ENCODE measurements at places on chromosomes 12 and 14. TPM values are rescaled to one million over a fixed set of nuclear protein-coding genes. Genes with fewer than 3 reads are reported as not detected.

- DNase-seq, result no peak
Observed at GRCh38 chr12:46159309-46159901, 109.4 kb downstream of the SLC38A1 start.

WNT1 gene
- not detected for total RNA-seq

DNA sequence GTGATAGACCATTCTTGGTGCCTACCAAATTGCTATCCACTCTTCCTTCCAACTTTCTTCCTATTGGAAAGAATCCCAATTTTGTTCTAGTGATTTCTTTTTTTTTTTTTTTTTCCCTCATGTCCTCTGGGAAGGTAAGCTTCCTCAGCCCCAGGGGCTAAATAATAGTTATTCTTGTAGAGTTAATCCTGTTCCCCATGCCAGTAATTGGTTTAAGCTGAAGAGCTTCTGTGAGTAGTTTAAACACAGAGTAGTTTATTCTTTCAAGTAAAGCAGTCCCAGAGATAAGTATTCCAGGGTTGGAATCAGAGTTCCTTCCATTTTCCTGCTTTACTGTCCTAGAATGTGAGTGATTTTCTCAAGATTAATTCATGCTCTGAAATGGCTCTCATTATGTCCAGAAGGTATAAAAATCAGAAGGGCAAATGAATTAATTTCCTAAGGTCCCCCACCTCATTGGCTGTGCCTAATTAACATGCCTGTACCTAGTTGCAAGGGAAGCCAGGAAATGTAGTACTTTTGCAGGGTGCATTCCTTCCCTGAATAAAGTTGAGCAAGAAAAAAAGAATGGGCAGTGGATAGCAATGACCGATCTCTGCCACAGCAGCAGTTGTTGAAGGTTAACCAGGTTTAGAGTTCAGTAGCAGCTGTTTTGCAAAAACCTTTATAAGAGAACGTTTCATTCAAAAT lies 97.8 kb downstream of the PLEKHA5 start:
- no peak for DNase-seq

C1RL gene
- 71.9 TPM for total RNA-seq

SLCO1A2 gene
- total RNA-seq, result under 0.01 TPM

CCDC175 gene
- 0.54 TPM for total RNA-seq

TSHR gene
- not detected for total RNA-seq

LHX5 gene
- total RNA-seq, result not detected

MEG3 gene
- total RNA-seq, result 22.4 TPM

DNA sequence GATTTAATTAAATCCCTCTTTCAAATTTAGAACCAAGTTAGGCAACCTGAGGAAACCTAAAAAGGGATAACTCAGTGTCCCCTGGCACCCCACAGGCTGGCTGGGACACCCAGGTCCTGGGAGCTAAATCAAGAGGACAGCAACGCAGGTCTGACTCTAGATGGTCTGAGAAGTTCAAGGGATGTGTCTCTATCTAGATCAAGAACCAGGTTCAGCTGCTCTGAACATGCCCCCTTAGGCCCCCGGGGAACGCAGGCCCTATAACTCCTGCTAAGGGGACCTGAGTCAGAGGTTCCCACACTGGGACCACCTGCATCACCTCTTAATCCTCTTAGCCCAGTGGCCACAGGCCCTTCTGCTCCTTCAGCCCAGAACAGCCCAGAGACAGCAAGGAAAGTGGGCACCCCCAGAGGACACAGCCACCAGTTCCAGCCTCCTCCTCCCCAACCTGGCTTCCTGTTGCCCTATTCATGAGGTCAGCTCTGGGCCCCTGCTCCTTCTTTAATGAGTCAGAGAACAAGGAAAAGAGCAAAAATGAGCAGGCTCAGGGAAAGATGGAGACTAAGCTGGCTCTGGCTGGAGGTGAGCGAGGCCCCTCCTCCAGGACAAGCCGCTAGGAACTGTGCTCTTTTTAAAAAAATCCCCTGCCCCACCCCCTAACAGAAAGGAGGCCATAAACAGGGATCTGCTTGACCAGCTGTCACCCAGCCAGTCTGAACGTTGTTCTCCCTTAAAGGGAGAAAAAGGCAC lies 10.8 kb downstream of the PITPNM2 start:
- no peak for DNase-seq

- no peak for DNase-seq
Observed at GRCh38 chr14:21098076-21098891, at the start of gene ZNF219. Gene ZNF219 (minus strand): TSS chr14:21098655. CDS start chr14:21093591, 5,064 bp downstream.

SRRM4 gene
- total RNA-seq, result under 0.01 TPM

PCED1B gene
- total RNA-seq, result 0.54 TPM

SPRYD4 gene
- total RNA-seq, result 4.0 TPM

FAM186B gene
- 0.27 TPM for total RNA-seq

ARL1 gene
- total RNA-seq, result 15.3 TPM

DNA sequence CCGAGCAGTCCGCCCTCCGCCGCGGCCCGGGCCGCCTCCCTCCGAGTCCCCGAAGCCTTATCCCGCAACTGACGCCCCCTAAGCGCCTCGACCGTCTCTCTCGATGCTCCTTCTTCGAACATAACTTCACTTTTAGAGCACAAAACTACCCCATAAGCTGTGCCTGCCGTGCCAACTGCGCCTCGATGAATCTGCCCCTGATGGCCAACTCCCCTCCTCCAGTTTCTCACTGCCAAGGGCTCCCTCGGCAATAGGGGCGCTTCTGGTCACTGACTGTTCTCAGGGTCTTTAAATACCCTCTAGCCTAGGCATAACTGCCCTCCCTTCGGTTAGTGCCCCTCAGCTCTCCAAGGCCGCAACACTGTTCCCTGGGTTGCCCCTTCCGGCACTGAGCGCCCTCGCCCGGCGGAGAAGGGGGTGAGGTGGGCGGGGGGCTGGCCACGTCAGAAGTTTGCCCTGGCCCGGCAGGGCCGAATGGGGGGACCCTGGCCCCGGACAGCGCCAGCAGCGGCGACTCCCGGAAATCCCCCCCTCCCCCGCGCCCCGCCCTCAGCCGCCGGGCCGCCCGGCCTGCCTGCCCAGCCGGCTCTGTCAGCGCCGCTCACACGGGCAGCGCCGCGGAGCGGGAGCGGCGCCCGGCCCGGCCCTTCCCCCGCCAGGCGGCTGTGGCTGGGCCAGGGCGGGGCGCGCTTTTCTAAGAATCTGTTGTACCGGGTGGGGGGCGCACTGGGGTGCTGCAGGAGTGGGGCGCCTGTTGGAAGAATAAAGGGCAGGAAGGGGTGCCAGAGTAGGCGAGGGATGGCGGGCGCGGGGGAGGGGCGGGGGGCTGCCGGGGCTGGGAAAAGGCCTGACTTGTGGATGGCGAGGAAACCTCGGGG lies 10.6 kb downstream of the RARG start:
- peak; percentile 58 for DNase-seq

RPGRIP1 gene
- total RNA-seq, result under 0.01 TPM

DNA sequence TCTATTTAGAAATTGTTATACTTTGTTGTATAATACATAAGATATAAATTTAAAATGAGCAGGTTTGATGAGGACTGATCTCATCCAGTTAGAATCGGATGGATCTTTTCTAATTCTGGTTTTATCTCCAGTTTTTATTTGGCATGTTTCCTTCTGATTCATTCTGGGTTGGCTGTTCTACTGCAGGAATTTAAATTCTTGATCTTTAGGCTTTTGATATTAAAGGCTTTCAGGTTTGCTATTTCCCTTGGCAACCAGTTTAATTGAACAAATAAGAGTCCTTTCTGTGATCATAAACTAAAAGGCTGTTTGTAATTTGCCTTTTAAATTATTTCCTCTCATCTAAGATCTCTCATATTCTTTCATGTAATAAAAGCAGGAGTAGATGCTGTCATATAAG lies 83.4 kb downstream of the PDE6H start:
- DNase-seq, result no peak

DNA sequence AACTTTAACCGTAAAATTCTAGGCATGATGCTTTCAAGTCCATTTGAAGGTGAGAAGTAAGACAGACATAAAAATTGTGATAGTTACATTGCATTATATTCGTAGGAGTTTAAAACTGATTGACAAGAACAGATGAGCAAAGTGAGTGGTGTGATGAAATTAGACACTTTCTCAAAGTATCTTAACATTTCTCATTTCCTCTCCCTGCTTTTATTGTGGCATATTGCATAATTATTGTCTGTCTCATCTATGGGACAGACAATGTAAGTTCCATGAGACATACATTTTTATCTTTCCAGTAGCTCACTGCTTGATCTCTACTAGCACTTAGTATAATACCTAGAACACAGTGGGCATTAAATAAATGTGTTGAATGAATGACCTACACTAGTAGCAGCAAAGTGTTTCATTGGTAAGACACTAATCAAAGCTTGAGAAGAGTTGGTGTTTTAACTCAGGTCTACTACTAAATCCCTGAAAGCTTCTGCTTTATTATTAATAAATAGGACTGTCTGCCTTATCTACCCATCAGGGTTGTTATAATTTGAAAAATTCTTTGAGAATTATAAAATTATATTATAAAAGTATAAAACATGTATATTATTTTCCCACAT lies 19.0 kb downstream of the A2M start:
- no peak for DNase-seq

KCNJ8 gene
- 0.27 TPM for total RNA-seq

DNA sequence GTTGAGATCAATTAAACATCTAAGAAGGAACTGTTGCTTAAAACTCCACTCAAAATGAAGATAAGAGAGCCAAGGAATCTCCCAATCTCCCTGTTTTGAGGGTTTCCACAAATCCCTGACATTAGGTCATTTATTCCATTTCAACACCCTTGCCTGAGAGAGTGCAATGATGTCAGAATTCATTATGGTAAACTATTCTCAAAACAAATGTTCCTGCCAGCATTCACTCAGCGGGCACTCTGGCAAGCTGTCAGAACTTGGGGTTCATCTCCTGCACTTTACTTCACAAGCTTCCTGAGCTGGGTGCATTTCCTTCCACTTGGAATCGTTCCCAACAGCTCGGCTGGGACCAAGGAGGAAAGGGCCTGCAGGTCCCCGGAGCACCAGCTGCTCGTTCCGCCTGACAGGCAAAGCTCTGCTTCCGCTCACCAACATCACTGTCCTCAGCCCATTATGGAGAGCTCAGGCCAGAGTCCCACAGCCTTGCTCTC lies 117.8 kb downstream of the TTC7B start:
- DNase-seq, result no peak

- no peak for DNase-seq
Observed at GRCh38 chr12:101772012-101772775, 32.9 kb upstream of the SYCP3 start.

GRCh38 chr14:85252011-85252410 lies 277.9 kb upstream of the FLRT2 start:
- DNase-seq, result no peak

GRCh38 chr12:123580772-123581171 lies 3.6 kb upstream of the TMED2 start:
- DNase-seq, result no peak

DNA sequence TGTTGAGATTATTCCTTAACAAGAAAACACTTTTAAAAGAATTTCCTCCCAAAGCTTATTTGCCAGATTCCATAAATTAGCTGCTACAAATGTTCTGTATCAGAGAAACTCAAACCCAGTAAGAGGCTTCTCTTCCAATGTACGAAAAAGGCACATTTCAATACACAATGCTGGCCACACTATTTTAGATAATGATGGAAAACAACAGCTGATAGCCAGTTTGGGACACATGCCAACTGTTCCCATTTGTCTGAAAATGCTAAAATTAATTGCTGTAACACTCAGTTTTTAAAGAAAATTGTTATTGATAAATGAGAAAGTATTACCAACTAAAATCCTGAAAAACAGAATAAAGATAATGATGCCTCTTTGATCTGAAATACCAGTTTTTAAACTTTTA lies 4.4 kb downstream of the CFL2 start:
- no peak for DNase-seq
